ENCODE measurements at places on chromosomes 11 and 22.

- peak; percentile 80 for DNase-seq
- H3K27me3 ChIP-seq: no peaks in the 10 kb centered on the region
- no peaks in the 10 kb centered on the region for H3K4me1 ChIP-seq
These were observed 1080.8 kb downstream of the BRD1 start for GRCh38 chr22:48746789-48747425.

DNA sequence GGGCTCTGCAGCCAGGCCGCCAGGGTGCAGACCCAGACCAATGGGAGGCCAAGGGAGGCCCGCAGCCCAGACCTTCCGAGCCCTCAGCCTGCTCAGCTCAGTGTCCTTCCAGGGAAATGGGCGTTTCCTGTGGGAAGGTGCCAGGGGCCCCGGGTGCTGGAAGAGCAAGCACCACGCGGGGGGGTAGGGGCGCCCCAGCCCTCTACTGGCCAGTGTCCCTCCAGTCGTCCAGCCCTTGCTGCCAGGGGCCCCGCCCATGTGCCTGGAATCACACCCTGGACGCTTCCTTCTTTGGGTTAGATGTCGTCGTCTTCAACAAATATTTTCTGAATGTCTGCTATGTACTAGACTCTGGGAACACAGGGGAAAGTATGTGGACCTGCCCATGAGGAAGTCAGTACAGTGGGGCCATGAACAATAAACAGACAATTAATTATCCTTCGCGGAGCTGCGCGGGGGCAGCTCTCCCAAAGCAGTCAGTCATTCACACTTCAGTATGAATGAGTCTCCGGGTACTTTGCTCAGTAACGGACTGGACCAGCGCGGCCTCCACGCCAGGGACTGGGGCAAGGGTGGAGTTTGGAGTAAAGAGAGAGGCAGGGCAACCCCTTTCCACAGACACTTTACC, 60.2 kb downstream of the CDKN1C start:
- H3K27me3 ChIP-seq: no peaks in the 10 kb centered on the region
- H3K4me1 ChIP-seq: peaks cover 32% of the 10 kb centered on the region
- no peak overlapping the region for H3K4me3 ChIP-seq
- peaks cover 11% of the 10 kb centered on the region for H3K36me3 ChIP-seq

DNA sequence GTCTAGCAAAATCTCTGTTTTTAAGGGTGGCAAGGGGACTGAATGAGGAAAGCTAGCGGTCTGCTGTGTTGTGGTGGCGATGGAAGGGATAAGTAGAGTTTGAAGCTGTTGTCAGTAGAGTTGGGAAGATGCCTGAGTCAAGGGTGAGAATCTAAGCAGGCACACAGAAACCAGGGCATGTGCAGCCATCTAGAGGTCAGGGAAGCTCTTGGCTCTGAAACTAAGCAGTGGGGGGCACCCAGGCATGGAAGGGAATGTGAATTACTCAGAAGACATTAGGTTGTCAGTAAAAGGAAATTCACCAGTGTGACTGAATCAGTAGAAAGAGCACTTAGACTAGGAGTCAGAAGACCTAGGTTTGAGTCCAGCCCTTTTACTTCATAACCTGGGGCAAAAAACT, 15.4 kb downstream of the BMAL1 start:
- H3K27me3 ChIP-seq: no peaks in the 10 kb centered on the region
- H3K27ac ChIP-seq: no peak overlapping the region
- H3K4me1 ChIP-seq: peaks cover 16% of the 10 kb centered on the region
- no peak overlapping the region for H3K4me3 ChIP-seq
- no peaks in the 10 kb centered on the region for H3K36me3 ChIP-seq

- H3K4me1 ChIP-seq: peaks cover 5% of the 10 kb centered on the region
- H3K27ac ChIP-seq: no peak overlapping the region
- no peak for DNase-seq
- no peak overlapping the region for H3K4me3 ChIP-seq
- no peaks in the 10 kb centered on the region for H3K27me3 ChIP-seq
These were observed 15.5 kb downstream of the SNRPD3 start for GRCh38 chr22:24571266-24571665.

GRCh38 chr11:47586098-47586855, at the start of gene FAM180B:
TSS of gene FAM180B (plus strand) at chr11:47586678. CDS start at chr11:47586769, 91 bp downstream.
- no peak for DNase-seq
- peaks cover 22% of the 10 kb centered on the region for H3K36me3 ChIP-seq
- H3K27me3 ChIP-seq: no peaks in the 10 kb centered on the region
- H3K4me3 ChIP-seq: no peak within 1 kb of the TSS

DNA sequence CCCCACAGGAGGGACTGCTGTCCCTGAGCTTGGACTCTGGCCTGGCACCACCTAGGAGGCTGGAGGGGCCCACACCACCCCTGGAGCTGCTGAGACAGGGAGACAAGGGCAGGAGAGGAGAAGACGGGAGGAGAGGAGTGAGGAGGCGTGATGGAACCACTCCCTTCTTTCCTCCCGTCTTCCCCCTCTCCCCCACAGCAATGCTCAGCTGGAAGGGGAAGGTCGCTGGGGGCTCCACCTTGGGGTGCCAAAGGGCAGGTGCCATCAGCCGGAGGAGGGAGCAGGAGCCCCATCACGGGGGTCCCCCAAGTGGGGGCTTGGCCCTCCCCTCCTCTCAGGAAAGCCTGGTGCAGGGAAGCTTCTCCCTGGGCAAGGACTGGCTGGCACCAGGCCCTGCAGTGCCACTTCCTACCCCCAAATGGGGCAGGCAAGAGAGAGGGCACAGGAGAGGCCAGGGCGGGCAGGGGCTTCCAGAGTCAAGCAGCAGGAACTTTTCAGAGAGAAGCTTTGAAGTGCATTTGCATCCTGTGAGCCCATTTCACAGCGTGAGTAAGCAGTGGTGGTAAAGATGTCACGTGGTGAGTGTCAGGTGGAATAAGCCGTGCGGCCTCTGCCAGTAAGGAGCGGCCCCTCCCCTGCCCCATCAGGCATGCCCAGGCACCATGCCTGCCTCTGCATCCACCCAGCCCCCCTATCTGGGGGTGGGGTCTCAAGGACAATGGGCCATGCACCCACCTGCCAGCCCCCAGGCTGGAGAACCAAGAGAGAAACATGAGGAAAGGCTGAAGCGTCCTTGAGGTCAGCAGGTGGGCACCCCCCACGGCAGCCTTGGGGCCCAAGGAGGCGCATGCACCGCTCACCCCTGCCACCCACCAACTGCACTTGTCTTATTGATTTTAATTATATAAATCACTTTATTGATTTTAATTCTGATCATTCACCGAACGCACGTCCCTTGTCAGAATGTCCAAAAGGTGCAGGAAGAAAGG, 4.9 kb downstream of the IGF2 start:
- peaks cover 27% of the 10 kb centered on the region for H3K4me1 ChIP-seq
- peaks cover 18% of the 10 kb centered on the region for H3K36me3 ChIP-seq
- no peak overlapping the region for H3K4me3 ChIP-seq
- H3K27ac ChIP-seq: no peak overlapping the region

GRCh38 chr22:50730941-50731661, 6.9 kb upstream of the ACR start:
- H3K27ac ChIP-seq: no peak overlapping the region
- DNase-seq: no peak
- peaks cover 5% of the 10 kb centered on the region for H3K4me1 ChIP-seq
- no peak overlapping the region for H3K4me3 ChIP-seq
- peaks cover 4% of the 10 kb centered on the region for H3K27me3 ChIP-seq

GRCh38 chr11:113730887-113731726, 25.0 kb upstream of the TMPRSS5 start:
- no peak for DNase-seq
- H3K4me3 ChIP-seq: no peak overlapping the region
- no peak overlapping the region for H3K27ac ChIP-seq
- H3K27me3 ChIP-seq: no peaks in the 10 kb centered on the region

DNA sequence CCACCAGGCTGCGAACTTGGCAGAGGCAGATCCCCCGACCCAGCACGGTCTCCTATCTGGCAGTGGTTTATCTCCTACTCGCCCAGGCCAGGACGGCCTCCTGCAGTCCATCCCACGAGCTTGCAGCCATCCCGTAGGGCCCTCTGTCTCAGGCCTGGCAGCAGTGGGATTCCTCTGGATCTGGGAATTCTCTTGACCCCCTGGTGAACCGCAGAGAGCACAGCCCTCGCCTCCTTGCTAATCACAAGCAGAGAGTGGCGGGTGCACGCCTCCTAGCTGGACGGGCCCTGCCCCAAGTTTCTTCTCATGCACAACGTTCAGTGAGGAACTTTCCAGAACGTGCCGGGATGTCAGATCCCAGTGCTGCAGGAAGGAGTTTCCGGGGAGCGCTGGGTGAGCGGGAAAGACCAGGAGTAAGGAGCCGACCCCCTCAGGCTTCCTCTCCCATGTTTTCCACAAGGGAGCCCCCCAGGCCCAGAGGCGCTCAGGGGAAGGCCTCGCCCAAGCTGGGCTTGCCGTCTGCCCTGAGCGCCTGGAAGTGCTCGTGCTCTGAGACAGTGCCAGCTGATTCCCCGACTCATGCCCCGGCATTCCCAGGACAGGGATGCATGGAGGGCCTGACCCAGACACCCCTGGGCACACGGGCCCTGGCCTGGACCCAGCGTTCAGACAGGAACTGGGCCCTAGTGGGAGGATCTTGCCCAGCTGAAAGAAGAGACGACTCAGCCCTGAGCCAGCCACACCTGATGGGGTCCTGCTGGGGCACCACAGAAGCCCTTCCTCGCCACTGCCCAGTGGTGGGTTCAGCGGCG, 24.6 kb downstream of the IGF2 start:
- H3K4me3 ChIP-seq: no peak overlapping the region
- DNase-seq: no peak
- peaks cover 13% of the 10 kb centered on the region for H3K4me1 ChIP-seq

DNA sequence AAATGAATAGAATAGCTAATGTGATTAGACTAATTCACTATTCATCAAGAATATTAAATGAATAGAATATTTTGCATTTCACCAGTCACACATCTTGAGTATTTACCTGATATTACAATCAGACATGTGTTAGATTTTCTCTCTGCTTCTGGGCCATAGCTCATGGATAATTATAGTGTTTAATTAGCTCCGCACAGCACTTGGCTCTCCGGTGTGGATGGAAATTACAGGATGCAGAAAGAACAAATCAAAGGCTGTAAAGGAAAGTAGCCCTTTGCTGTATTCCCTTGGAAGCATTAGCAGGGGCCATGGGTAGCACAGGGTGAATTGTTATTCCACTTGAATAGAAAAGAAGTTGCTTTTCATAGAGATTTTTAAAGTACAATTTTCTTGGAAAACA, 320.3 kb upstream of the SORL1-AS1 start:
- peaks cover 8% of the 10 kb centered on the region for H3K27me3 ChIP-seq
- H3K4me1 ChIP-seq: no peaks in the 10 kb centered on the region
- no peak overlapping the region for H3K27ac ChIP-seq
- H3K4me3 ChIP-seq: no peak overlapping the region
- H3K36me3 ChIP-seq: no peaks in the 10 kb centered on the region

- no peaks in the 10 kb centered on the region for H3K4me1 ChIP-seq
- no peak overlapping the region for H3K4me3 ChIP-seq
- H3K27ac ChIP-seq: no peak overlapping the region
- DNase-seq: peak; percentile 19
These were observed 113.5 kb upstream of the IGLL5 start for GRCh38 chr22:22773979-22774604.

DNA sequence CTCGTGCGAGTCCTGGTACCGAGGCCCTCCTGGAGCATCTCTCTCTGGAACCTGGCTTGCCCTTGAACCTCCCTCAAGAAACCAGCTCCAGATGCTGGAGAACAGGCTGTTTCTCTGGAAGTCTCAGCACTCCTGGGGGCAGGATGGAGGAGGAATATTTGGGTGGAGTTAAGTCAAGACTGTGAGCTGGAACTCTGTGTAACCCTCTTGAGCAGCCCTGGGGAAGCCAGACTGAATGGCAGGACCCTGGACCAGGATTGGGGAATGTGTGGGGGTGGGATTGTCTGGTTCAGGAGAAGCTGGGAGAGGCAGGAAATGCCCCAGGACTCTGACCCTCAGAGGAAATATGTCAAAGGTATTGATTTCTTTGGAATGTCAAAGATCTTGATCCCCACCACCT, 7.7 kb downstream of the CREB3L1 start:
- peaks cover 2% of the 10 kb centered on the region for H3K36me3 ChIP-seq
- H3K4me3 ChIP-seq: no peak overlapping the region

GRCh38 chr11:26158251-26158650, 173.7 kb upstream of the ANO3 start:
- peaks cover 3% of the 10 kb centered on the region for H3K27me3 ChIP-seq
- DNase-seq: no peak
- no peak overlapping the region for H3K4me3 ChIP-seq

DNA sequence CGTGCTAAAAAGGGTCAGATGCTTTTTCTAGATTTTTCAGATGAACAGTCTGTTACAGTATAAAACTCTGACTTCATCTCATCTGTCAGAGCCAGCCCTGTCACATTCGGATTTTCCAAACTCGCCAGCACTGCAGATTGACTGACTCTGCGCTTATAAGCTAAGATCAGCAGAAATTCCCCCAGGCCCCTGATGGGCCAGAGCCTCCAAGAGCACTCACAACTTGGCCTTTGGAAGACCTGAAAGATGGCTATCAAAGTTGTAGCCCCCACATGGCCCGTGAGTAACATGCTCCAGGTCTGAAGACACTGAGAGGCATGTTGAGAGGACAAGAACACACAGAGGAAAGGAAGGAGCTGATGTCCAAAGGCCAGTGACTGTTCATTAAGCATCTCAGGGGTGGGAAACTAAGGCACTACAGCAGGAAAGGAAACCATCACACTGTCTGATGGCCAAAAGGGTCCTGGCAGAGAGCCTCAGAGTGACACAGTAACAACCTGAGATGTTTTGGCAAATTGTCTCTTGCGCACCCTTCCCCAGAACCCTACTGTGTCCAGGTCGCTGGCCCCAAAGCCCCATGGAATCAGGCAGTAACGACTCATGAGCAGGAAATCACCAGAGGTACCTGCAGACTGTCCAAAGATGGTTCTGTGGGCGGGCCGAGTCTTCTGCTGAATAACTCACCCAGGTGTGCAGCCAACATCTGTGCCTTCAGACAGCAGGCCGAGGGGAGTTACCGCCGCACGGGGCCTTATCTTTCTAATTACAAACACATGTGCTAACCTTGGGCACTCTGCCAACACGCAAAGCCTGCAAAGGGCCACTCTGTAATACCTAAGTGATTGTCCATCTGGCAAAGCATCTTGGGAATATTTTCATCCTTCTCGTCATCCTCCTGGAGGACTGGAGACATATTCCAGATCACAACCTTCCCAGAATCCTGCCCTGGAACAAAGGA, 23.6 kb downstream of the HIRA start:
- H3K4me1 ChIP-seq: peaks cover 7% of the 10 kb centered on the region
- H3K27ac ChIP-seq: no peak overlapping the region
- H3K4me3 ChIP-seq: no peak overlapping the region
- peaks cover 49% of the 10 kb centered on the region for H3K36me3 ChIP-seq
- no peak for DNase-seq

DNA sequence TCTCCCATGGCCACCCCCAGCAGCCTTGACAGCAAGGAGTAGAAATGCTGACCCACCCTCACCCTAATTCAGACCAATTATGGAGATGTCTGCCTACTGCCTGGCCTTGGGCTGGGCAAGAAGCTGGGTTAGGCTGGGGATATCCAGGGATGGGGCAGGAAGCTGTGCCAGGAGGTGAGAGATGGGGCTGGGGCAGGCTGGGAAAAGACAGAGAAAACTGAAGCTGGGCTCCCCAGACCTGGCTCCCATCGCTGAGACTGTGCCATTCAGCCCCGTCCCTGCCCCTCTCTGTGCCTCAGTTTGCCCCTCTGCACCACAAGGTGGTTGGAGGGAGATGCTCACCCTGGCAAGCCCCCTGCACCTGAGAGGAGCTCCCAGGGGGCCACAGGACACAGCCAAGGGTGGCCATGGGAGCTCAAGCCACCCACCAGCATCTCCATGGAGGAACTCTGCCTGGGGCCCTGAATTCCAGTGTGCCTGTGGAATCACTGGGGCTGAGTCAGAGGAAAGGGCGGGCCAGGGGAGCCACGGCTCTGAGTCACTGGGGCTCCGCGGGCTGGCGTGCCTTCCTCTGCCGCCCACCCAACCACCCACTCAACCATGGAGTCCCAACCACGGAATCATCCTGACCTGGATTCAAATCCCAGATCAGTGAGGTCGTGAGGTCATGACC, 6.0 kb upstream of the CARD10 start:
- DNase-seq: peak; percentile 91
- H3K36me3 ChIP-seq: no peaks in the 10 kb centered on the region
- peaks cover 42% of the 10 kb centered on the region for H3K4me1 ChIP-seq
- peak overlapping the region; percentile 89 for H3K27ac ChIP-seq
- no peak overlapping the region for H3K4me3 ChIP-seq
